ENCODE measurements at places on chromosomes 1 and 21.

- H3K27me3 ChIP-seq: no peaks in the 10 kb centered on the region
- no peak overlapping the region for H3K4me3 ChIP-seq
- no peak for DNase-seq
- peaks cover 5% of the 10 kb centered on the region for H3K4me1 ChIP-seq
- H3K27ac ChIP-seq: peak overlapping the region; percentile 21
Observed at GRCh38 chr1:67688526-67689219, 3.7 kb downstream of the GADD45A start.

DNA sequence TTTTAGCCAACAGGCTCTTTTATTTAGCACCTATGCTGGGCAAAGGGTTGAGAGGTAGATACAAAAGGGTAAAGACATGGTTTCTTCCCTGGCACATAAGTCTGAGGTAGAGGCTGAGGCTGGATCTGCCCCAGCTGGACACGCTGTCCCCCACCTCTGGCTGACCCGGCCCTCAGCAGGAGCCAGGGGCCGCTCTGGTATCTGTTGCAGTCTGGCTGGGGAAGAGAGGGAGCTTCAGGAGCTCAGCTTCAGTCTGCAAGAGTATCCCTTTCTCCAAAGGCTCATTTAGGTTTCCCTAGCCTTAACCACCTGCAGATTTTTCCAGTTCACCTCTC is 14.2 kb downstream of the BLACAT1 start:
- peak overlapping the region; percentile 89 for H3K27ac ChIP-seq
- no peak overlapping the region for H3K4me3 ChIP-seq
- DNase-seq: no peak
- no peaks in the 10 kb centered on the region for H3K4me1 ChIP-seq
- no peaks in the 10 kb centered on the region for H3K36me3 ChIP-seq
- no peaks in the 10 kb centered on the region for H3K27me3 ChIP-seq

DNA sequence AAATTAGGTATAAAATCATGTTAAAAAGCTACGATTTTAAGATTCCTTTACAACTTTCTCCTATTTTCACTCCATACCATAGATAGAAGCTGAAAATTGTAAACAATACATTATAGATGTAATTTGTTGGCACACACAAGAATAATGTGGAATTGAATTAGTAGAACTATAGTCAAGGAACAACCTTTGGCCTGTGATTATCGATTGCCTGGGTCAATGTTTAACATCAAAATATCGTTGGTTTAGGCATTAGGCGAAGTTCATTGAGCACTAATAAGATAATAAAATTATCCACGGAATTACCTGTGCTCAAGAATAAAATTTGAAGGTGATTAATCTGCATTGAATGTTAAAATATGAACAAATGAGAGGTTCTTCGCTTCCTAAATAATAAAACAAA is 455.1 kb upstream of the ZP4 start:
- no peaks in the 10 kb centered on the region for H3K27me3 ChIP-seq
- no peak overlapping the region for H3K4me3 ChIP-seq
- H3K27ac ChIP-seq: no peak overlapping the region
- no peaks in the 10 kb centered on the region for H3K36me3 ChIP-seq
- H3K4me1 ChIP-seq: no peaks in the 10 kb centered on the region

DNA sequence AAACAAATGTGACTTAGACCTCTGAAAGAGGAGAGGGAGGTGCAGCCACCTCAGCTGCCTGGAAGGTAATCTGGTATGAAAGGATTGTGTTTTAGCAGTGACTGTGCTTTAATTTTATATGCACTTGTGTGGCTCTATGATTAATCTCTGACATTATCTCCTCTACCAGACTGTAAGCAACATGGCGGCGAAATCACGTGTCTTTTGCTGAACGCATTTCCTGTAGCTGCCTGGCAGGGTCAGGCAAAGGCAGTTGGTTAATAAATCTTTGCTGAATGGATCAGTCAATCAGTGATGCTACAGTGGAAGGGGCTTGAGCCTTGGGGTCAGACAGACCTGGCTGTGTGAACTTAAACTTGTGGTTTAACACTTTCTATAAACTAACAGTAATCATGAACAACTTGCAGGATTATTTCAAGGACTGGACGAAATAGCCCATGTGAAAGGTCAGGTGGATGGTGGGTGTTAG is 96.9 kb downstream of the ADSS2 start:
- no peak overlapping the region for H3K27ac ChIP-seq
- H3K4me1 ChIP-seq: no peaks in the 10 kb centered on the region
- H3K4me3 ChIP-seq: no peak overlapping the region

DNA sequence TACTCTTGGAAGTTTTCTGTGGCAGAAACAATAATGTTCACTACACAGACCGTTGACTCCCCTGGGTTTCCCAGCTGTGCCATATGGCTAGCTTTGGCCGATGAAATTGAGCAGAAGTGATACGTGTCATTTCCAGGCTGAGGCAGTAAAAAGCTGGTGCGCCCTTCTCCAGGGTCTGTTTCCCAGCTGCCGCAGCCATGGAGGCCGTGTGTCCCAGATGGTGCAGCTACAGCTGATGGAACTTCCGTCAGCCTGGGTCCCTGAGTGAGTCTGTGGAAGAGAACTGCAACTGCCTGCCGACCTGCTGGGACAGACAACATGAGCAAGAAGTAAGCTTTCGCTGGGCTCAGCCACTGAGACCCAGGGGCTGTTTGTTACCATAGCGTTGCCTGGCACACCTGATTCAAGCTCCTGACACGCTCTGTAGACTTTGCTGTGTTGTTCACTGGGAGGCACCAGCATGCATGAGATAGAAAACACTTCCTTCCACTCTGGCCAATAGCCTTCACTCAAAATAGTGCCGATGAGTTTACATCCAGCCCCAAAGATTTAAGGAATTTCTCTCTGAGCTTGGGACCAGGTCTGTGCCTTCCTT is 116.3 kb upstream of the SLC25A33 start:
- no peaks in the 10 kb centered on the region for H3K36me3 ChIP-seq
- no peak for DNase-seq
- no peak overlapping the region for H3K27ac ChIP-seq
- no peaks in the 10 kb centered on the region for H3K4me1 ChIP-seq
- no peaks in the 10 kb centered on the region for H3K27me3 ChIP-seq
- no peak overlapping the region for H3K4me3 ChIP-seq

DNA sequence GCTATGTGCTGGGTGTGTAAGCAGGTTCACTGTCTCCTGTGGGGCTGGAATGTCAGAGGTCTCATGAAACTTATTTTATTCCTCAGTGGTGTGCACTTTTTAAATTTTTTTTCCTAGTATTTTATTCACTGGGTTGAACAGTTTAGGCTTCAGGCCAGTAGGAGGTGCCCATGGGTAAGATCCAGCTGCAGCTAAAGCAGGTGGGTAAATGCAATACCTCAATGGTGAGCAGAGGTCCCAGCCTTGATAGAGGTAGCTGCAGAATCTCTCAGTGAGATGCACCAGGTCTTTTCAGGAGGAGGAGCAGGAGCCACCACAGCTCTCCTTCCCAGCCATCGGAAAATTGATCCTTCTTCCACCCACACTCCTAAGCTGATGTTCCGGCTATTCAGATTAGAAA is 12.6 kb upstream of the OR6N2 start:
- H3K36me3 ChIP-seq: no peaks in the 10 kb centered on the region
- H3K27ac ChIP-seq: no peak overlapping the region
- no peaks in the 10 kb centered on the region for H3K4me1 ChIP-seq
- H3K27me3 ChIP-seq: no peaks in the 10 kb centered on the region
- H3K4me3 ChIP-seq: no peak overlapping the region

DNA sequence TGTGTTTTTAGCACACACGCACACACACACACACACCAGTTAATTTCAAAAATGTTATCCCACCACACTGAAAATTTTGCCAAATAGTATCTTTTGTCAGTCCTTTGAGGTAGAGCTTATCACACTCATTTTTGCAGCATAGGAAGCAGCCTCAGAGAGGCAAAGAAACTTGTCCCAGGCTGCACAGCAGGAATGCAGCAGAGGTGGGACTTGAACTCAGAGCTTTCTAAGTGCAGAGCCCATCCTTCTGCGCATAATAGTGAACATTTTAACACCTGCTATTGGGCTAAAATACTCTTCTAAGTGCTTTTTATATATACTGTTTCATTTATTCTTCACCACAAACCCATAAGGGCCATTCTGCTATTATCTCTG is 15.0 kb downstream of the FHAD1 start:
- no peaks in the 10 kb centered on the region for H3K36me3 ChIP-seq
- no peak for DNase-seq
- no peaks in the 10 kb centered on the region for H3K4me1 ChIP-seq

- H3K27ac ChIP-seq: no peak overlapping the region
- H3K27me3 ChIP-seq: no peaks in the 10 kb centered on the region
- H3K4me1 ChIP-seq: no peaks in the 10 kb centered on the region
- DNase-seq: no peak
Observed at GRCh38 chr1:35860696-35861095, 22.3 kb upstream of the AGO1 start.

DNA sequence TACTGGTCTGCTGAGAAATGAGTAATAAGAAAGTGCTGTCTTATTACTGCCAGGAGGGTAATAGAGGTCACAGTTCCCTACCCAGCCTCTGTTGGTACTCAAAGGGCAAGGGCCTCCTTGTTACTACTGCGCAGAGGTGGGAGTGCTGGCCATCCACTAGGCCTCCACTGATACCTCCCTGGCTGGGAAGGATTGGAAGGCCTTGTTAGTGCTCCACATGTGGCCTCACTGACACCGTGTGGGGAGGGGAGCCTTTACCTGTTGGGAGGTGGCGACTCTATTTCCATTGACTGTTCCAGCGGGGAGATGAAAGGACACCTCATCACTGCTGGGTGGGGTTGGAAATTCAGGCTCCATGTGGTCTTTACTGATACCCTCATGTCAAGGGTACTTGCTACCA is 57.8 kb upstream of the USP24 start:
- H3K27ac ChIP-seq: no peak overlapping the region
- H3K4me1 ChIP-seq: no peaks in the 10 kb centered on the region
- no peak overlapping the region for H3K4me3 ChIP-seq
- no peaks in the 10 kb centered on the region for H3K27me3 ChIP-seq

- H3K4me1 ChIP-seq: peaks cover 5% of the 10 kb centered on the region
- no peak overlapping the region for H3K4me3 ChIP-seq
- no peaks in the 10 kb centered on the region for H3K36me3 ChIP-seq
- no peak overlapping the region for H3K27ac ChIP-seq
- H3K27me3 ChIP-seq: no peaks in the 10 kb centered on the region
Observed at GRCh38 chr1:41379738-41380130, 18.5 kb downstream of the FOXO6 start.

DNA sequence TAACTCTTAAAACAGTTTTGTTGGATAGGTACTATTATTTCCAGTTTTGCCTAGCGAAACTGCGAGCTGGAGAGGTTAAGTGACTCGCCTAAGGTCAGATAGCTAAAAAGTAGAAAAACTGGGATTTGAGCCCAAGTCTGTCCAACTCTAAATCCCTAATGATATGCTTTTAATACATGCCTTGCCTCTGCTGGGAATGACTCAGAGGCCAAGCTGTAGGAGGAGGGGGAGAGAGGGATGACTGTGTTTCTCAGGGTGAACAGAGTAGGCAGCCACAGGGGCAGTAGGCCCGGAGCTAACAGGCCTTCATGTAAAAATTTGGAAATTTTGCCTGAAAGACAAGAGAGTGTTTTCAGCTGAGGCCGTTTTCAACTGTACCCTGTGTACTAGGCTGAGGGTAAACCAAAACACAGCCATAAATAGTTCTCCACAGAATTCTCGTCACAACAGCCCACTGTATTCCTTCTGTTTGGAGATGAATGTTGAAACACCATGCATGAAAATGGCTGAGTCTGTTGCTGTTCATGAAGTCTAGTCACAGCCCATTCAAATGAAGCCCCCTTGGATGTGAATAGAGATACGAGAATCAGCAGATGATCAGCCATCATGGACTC is 107.5 kb upstream of the HOOK1 start:
- H3K4me1 ChIP-seq: no peaks in the 10 kb centered on the region
- peak overlapping the region; percentile 68 for H3K27ac ChIP-seq
- H3K4me3 ChIP-seq: no peak overlapping the region

DNA sequence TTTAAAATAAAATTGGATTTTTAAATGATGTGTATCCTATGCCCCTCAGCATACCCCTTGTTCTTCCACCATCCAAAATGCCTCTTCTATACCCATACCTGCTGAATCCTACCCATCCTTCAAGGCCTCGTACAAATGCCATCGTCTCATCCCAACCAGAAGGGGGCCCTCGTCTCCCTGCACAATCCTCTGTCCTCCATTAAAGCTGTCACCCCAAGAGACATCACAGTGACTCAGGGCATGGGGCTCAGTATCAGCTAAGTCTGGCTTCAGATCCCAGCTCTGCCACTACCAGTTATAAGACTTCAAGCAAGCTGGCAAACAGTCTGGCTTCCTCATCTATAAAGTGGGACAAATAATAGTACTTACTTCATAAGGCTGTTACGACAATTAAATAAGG is 23.8 kb downstream of the IGFN1 start:
- H3K4me1 ChIP-seq: no peaks in the 10 kb centered on the region
- H3K36me3 ChIP-seq: no peaks in the 10 kb centered on the region
- H3K27ac ChIP-seq: no peak overlapping the region
- DNase-seq: no peak
- H3K27me3 ChIP-seq: no peaks in the 10 kb centered on the region

- no peaks in the 10 kb centered on the region for H3K4me1 ChIP-seq
- H3K27ac ChIP-seq: no peak overlapping the region
- H3K27me3 ChIP-seq: no peaks in the 10 kb centered on the region
- H3K36me3 ChIP-seq: no peaks in the 10 kb centered on the region
- DNase-seq: no peak
- H3K4me3 ChIP-seq: no peak overlapping the region
Observed at GRCh38 chr1:210597555-210598134, 268.9 kb downstream of the HHAT start.

DNA sequence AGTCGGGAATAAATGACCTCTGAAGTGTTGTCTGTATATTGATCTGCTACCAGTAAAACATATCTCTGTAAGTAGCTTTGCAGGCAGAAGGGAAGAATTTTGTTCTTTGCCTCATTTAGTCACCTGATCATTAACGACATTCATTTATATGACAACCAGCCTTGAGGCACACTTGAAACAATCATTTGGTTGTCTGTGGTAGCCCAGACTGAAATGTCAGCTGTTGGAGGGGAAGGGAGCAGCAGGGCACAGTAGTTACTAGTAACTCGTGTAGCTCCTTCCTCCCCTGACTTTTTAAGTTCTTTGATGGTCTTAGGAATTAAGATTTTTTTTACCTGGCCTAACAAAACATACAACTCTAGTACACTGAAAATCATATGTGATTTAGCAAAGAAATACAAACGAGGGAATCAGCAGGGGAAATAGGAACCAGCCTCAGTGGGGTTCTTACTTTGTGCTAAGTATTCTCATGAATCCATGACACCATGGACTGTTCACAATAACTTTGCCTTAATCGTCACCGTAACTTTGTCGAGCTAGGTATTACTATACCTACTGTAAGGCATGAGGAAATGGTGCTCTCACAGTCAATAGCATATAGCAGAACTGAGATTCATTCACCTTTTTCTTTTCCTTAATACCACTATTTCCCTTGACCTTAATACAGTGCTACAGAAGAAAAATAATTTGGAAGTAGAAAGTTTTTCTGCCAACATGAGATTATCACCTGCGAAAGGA is 6.4 kb downstream of the IL12RB2 start:
- no peaks in the 10 kb centered on the region for H3K36me3 ChIP-seq
- no peak for DNase-seq
- H3K4me3 ChIP-seq: no peak overlapping the region
- H3K27ac ChIP-seq: no peak overlapping the region

GRCh38 chr21:25809013-25809412 is 74.2 kb downstream of the GABPA start:
- no peaks in the 10 kb centered on the region for H3K36me3 ChIP-seq
- no peak overlapping the region for H3K4me3 ChIP-seq
- H3K27ac ChIP-seq: no peak overlapping the region
- DNase-seq: no peak
- H3K27me3 ChIP-seq: no peaks in the 10 kb centered on the region
- H3K4me1 ChIP-seq: no peaks in the 10 kb centered on the region

GRCh38 chr1:89041119-89041641 is 18.5 kb upstream of the GBP3 start:
- no peaks in the 10 kb centered on the region for H3K4me1 ChIP-seq
- no peak overlapping the region for H3K27ac ChIP-seq
